Right ventricle myocardium superior (tissue), 1 donor: ENCODE measurements at places on chromosomes 7 and 10. TPM values are rescaled to one million over a fixed set of nuclear protein-coding genes. Genes with fewer than 3 reads are reported as not detected.

DNA sequence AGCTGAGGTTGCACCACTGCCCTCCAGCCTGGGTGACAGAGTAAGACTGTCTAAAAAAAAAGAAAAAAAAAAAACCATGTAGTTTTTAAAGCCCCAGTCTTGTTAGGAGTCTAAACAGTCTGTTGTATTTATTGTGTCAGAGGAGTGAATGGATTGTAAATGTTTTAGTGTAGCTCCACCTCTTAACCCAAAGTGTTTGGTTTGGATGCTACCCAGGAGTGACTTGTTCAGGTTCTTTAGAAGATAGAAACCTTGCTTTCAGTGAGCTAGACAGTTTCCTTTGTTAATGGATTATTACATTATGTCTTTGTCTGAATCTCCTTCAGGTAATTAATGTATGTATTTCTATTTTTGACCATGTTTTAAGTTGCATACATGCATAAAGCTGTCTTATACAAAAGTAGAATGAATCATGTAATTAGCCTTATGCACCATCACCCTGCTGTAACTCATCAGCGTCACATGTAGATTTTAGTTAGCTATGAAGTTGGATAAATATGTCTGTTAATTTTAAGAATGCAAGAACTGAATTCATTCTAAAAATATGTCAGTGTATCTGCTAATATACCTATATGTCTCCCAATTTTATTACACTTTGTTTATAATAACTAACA, 97.7 kb downstream of the TAF3 start:
- no peak for DNase-seq

- no peak for DNase-seq
These were observed 87.9 kb downstream of the CDK6 start for GRCh38 chr7:92748495-92748894.

GRCh38 chr10:37710831-37711616, 146.4 kb downstream of the ZNF248 start:
- no peak for DNase-seq

ATE1 gene
- total RNA-seq: 34.6 TPM

GRCh38 chr7:36635091-36635490, 89.2 kb downstream of the AOAH start:
- DNase-seq: no peak

C7orf57 gene
- total RNA-seq: not detected

DNA sequence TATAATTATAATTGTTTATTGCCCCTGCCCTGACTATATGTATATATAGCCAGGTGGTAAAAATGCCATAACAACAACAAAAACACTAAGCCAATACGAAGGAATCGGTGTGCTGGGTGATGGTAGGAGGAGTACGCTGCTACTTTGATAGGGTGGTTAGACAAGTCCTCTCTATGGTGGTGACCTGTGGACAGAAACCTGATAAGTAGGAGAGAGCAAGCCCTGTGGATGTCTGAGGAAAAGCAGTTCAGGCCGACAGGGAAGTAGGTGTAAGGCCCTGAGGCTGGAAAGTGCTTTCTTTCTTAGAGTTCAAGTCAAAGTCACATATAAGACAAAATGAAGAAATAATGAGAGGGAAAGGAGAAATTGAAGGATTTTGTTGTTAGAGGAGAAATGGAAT, 823.8 kb upstream of the CELF2 start:
- DNase-seq: no peak

DNA sequence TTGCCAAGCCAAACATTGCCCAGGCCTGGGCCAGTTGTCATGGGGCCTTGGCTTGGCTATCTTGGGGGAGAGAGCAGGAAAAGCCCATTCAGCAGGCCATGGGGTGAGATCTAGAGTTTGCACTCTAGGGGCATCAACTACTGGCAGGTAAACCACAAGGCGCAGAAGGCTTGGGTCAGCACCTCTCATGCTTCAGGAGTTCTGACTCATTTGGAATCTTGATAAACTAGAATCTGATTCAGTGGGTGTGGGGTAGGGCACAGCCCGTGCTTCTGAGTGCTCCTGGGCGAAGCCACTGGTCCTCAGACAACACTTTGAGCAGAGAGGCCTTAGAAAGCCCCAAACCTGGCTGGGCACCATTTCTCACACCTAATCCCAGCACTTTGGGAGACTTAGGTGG, 81.1 kb downstream of the RGS10 start:
- no peak for DNase-seq

INMT gene
- 40.4 TPM for total RNA-seq
